ENCODE measurements at places on chromosomes 2 and 18.

- no peak for DNase-seq
These were observed 188.4 kb downstream of the LOXHD1 start for GRCh38 chr18:46468426-46469180.

DNA sequence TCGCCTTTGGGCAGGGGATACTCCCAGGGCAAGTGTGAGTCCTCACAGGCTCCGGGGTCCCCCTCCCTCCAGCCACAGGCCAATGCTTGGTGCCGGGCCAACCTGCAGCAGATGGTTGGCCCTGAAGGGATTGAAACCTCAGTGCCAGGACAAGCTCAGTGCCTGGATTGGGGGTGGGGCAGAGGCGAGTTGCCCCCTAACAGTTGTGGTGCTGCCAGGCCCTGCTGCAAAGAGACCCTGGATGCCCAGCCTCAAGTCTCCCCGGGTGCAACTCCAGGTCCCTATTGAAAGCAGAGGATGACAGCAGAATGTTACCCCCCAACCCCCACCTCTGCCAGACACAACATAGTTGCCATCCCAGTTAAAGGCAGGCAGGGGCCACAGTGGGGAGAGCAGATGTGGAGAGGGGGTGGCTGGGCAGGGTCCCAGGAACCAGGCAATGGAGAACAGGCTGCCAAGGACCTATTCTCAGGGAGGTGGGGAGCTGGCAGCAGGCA is 9.5 kb upstream of the RNF103 start:
- DNase-seq, result no peak

- no peak for DNase-seq
These were observed 37.9 kb downstream of the NBEAL1 start for GRCh38 chr2:203052539-203052938.

DNA sequence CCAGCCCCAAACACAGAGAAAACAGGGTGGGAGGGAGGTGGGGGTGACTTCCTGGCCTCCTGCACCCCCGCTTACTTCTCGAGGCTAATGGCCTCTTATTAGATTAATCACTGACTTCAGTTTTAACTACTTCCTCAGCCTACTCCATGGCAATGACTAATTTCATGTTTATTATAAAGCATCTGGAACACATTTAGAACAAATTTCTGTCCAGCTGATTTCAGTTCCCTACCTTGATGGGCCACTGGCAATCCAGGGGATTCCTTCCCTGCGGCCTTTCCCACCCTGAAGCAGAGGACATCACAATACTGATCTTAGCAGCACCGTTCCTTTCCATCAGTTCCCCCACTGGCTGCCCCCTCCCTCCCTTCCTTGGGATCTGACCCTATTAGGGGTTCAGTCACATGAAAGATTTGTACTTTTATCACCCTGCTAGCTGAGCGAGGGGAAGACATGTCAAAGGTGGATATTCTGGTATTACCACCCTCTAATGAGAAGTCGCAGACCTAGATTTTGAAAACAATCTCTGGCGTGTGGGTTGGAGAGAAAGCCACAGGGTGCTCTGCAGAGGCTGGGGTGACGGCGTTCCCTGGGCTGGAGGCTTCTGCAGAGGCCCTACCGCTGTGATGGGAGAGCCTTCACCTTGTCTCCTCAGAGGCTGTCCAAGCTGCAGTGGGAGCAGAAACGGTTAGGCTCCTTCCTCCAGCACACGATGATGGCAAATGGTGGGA is 67.6 kb downstream of the KIAA2012 start:
- DNase-seq, result peak; percentile 16

GRCh38 chr2:212979046-212979612 is 172.3 kb downstream of the IKZF2 start:
- no peak for DNase-seq

DNA sequence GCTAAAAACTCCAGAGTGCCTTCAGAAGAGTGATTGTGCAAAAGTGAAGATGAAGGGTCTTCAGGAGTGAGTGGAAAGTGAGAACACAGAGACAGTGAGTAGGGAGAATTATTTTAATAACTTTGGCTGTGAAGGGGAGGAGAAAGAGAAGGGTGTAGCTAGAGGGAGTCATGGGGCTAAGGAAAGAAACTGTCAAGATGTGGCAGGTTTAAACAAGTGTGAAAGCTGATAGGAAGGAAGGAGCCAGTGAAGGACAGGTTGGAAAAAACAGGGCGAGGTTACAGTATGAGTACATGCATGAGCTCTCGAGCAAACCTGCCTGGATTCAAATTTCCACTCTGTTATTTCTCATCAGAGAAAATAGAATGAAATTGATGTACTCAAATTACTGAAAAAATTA is 17.8 kb downstream of the IL1F10 start:
- no peak for DNase-seq

GRCh38 chr18:49788327-49788898 is 24.9 kb downstream of the ACAA2 start:
- DNase-seq, result peak; percentile 66

- DNase-seq, result no peak
These were observed 1503.9 kb downstream of the DPP10 start for GRCh38 chr2:115946341-115946740.

GRCh38 chr18:65659912-65660311 is 90.9 kb upstream of the CDH7 start:
- no peak for DNase-seq

- DNase-seq, result no peak
These were observed 24.0 kb upstream of the LPIN1 start for GRCh38 chr2:11722292-11723060.

DNA sequence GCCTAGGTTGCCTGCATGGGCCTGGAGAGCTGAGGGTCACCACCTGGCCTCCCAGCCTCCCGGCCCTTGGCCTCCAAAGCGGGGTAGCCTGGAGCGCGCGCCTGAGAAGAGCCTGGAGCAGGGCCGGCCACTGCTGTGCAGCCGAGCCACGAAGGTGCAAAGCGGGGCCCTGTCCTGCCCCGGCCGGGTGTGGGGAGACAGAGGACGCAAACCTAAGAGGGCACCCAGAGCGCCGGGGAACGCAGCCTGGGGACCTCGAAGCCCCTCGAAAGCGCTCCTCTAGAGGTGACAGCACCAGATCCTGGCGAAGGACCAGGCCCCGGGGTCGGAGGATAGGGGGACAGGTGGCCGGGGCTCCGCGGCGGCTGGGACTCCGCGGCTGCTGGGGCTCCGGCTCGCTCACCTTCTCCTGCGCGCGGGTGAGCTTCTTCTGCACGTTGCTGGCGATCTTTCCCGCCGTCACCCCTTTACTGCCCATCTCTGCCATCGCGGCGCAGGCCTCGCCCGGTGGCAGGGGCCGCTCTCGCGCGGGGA is 430 bp downstream of the BIN1 start:
- no peak for DNase-seq

DNA sequence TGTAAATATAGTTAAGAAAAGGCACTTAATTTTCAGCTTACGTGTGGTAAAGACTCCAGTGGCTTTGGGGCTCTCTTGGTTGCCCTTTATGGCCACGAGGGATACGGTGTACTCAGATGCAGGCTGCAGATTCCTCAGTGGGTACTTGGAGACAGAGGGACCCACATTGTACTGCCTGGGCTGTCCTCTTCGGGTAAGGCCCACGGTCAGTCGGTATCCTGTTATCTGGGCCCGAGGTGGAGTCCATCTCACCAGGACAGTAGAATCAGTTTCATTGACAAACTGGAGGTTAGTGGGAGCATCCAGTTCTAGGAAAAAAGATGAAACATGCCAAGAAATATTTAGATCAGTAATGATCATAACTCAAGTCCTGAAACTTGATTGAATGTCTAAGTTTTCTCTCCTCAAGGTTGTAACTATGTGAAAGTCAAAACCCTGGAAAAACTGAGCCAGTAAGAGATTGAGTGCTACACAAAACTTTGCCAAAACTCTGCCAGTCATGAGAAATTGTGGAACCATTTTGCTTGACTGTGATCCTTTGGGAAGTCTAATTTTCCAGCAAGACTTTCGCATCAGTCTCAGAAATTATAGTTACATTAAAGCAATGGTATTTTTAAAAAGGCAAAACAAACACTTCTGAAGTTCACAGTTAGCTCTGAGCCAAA is 31.4 kb downstream of the FN1 start:
- no peak for DNase-seq

DNA sequence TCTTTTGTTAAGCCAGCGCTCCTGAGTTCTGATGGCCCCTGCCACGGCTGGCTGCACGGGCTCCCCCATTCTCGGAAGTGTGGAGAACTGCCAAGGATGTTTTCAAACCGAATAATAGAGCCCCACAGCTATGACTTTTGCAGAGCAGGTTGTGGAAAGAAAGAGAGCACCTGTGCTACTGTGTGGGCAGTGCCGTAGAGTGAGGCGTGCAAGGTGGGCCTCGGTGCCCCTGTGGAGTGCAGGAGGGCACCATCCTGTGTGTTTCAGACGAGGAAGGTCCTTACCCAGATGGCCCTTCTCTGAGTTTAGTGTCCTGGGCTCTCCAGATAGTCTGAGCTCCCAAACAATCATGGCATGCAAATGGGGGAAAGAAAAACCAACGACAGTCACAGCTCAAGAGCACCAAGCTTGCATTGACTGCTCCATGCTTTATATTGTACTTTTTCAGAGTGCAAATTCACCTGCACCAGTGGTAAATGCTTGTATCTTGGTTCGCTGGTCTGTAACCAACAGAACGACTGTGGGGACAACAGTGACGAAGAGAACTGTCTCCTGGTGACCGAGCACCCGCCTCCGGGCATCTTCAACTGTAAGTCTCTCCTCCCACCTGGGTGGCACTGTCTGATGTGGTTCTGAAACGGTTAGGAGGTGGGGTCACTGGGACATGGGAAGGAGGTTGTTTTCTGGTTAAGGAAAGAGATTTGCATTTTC is 219.4 kb downstream of the LDLRAD4 start:
- DNase-seq, result no peak

DNA sequence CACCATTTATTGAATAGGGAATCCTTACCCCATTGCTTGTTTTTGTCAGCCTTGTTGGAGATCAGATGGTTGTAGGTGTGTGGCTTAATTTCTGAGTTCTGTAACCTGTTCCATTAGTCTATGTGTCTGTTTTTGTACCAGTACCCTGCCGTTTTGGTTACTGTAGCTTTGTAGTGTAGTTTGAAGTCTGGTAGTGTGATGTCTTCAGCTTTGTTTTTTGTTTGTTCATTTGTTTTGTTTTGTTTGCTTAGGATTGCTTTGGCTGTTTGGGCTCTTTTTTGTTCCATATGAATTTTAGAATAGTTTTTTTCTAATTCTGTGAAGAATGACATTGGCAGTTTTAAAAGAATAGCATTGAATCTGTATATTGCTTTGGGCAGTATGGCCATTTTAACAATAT is 12.7 kb downstream of the GKN2 start:
- DNase-seq, result no peak

- DNase-seq, result no peak
These were observed 9.0 kb downstream of the CCDC68 start for GRCh38 chr18:54950221-54950620.

DNA sequence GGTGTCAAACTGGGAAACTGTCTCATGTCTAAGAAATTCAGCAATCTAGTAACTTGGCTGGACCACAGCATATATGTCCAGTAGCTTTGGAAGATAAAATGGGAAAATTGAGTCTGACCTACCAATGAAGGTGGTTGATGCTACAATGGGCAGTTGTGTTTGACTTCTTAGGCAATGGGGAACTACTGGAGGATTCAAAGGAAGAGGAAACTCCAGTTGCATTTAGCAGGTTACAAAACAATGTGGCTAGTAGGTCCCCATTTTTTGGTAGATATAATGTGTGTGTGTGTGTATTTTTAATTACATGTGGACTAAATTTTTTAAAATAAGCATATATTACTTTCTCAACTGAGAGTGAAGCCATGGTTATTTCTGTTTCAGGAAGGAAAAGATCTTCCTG is 427.7 kb downstream of the NBAS start:
- DNase-seq, result no peak

- DNase-seq, result no peak
These were observed 109.9 kb upstream of the OTOS start for GRCh38 chr2:240250150-240250984.

DNA sequence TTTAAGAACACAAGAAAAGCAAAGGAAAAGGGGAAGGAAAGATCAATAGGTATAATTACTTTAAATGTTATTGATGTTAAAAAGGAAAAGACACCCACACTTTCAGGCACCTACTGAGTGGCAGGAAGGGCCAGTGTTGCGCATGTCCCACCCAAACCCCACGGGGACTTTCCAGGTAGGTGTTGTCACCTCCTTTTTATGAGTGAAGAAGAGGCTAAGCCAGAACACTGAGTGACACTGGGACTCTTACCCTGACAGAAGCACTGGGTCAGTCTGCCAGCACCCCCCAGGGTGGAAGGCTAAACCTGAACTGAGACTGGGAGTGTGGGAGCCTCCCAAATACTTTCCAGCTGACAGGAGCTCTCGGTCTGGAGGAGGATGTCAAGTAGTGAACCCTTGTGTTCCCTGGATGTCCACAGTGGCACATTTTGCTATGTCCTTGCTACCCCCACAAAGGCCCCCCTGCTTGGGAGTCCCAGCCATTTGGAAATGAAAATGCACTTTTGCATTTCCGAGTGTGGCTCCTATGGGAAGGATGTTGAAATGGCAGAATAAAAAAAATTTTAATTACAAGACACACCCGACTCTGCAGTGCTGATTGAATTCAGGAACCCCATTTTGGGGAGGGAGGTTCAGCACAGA is 90.9 kb upstream of the SMAD2 start:
- DNase-seq, result no peak

DNA sequence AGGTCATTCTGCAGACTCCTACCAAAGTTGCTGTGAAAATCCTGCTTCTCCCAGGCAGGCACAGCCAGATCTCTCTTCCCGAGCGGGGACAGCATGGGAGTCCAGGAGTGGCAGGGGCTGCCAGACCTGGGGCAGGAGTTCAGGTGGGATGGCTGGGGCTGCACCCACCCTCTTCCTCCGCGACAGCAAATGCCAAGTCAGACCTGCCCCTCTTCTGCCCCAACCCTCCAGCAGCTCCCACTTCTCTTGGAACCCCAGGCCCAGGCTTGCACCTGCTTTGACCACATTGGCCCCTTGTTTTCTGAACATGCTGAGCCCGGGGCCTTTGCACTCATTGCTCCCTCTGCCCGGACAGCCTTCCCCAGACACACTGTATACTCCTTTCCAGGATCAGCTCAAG is 288.2 kb upstream of the HS6ST1 start:
- DNase-seq, result no peak

DNA sequence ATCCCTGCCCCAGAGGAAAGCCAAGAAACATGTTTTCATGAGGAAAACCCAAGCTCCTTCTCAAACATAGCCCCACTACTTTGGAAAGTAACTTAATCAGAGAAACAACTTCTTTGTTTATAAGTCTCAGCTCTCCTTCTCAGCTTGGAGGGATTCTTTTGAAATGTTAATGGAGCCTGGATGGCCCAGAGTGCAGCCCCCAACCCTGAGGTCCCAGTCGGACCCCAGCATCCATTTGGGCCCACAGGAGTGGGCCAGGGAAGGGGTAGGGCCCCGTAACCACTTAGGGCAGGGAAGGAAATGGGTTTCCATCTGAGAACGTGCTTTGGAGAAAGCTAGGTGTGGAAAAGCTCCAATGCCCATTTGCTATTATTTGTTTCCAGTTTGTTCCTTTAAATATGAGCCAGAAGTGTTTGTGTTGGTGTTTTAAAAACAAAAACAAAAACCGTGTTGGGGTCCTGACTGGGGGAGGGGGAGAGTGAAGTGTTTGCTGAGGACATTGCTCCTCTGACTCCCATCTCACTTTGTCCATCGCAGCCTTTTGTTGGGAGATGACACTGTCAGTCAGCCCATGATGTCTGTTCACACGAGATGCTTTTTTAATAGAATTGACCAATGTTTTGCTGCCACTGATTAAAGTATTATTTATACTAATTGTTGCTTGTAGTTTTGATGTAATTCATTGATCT is 1.6 kb upstream of the HOXD3 start:
- no peak for DNase-seq

Data from renal cortical epithelial cell (primary cell).